Stimulated activated CD8-positive, alpha-beta memory T cell treated with anti-CD3 and anti-CD28 coated beads, Interleukin-7, amount 100 ng/mL, for 24 hours (primary cell): ENCODE measurements at places on chromosomes 2 and 18.

DNA sequence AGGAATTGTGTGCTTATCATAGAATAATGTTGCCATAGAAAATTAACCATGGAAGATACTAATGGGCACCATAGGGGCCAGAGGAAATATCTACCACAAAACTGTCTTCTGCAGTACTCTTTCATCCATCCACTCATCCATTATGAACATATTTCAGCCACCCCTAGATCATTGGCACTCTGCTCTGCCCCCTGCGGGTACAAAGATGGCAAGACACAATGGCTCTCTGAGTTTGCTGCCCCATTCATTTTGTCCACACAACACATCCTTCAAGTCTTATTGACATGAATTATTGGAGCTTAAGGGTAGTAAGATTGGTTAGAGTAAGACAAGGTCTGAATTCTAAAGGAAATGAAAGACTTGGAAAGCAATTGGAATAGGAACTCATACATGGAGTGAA, 1224.7 kb upstream of the CELF4 start:
- DNase-seq, result no peak

DNA sequence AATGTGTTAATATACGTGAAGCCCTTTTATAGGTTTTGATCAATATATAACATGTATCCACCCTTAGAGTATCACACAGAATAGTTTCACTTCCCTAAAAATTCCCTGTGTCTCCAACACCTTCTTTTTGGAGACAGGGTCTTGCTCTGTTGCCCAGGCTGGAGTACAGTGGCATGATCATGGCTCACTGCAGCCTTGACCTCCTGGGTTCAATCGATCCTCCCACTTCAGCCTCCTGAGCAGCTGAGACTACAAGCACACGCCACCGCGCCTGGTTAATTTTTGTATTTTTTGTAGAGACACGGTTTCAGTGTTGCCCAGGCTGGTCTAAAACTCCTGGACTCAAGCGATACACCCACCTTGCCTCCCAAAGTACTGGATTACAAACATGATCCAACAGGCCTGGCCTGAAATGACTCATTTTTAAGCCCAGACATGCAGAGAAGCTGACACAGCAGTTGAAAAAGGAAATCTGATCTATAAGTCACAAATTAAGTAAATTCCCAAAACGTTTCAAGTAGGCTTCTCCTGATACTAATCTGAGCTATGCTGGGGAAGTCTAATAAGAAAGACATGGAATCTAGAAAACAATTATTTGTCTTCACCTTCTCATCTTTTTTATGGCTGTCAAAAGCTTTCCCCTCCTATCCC, 2.9 kb downstream of the DUSP11 start:
- no peak for DNase-seq

GRCh38 chr18:5582849-5583681, 39.3 kb upstream of the EPB41L3 start:
- no peak for DNase-seq

- DNase-seq, result no peak
Measured at GRCh38 chr18:66254121-66254520, 349.8 kb downstream of the CDH19 start.

DNA sequence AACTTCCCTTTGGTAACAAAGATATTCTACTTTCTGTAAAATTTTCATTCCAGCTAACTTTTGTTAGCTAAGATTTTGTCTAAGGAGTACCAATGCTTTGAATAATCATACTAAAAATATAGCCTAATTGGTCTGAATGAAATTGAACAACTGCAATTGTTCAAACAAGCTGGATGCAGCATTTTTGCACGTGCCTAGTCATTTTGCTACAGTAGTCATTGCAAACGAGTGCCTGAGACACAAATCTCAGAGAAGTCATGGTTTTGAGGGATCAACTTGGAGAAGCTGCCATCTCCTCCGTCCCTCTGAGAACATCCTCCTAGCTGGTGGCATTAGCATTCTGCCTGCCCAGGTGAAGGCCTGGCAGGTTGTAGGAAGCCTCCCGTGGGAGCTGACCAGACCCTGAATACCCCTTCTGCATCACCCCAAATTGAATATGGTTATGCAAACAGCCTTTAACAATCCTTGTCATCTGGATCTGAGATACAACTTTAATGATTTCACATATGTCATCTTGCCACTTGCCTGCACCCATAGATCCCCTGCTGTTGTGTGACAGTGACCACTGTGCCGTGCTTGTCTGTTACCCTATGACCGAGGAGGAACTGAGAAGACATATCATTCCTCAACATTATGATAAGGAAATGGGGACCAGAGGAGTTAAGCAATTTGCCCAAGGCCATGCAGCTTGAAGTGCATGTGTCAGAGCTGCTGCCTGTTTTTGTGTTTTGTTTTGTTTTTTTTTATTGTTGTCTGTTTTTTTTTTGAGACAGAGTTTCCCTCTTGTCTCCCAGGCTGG, 29.1 kb upstream of the MGAT4A start:
- DNase-seq, result no peak

- DNase-seq, result no peak
Measured at GRCh38 chr2:108010912-108011591, 24.7 kb downstream of the SLC5A7 start.

- no peak for DNase-seq
Measured at GRCh38 chr2:199848389-199849130, 2.4 kb downstream of the FTCDNL1 start.

GRCh38 chr2:20919297-20919800, 96.4 kb upstream of the LDAH start:
- DNase-seq, result no peak

GRCh38 chr18:79367480-79367879, 28.2 kb upstream of the NFATC1 start:
- DNase-seq, result no peak

- no peak for DNase-seq
Measured at GRCh38 chr2:173053043-173053699, 22.5 kb upstream of the MAP3K20 start.

DNA sequence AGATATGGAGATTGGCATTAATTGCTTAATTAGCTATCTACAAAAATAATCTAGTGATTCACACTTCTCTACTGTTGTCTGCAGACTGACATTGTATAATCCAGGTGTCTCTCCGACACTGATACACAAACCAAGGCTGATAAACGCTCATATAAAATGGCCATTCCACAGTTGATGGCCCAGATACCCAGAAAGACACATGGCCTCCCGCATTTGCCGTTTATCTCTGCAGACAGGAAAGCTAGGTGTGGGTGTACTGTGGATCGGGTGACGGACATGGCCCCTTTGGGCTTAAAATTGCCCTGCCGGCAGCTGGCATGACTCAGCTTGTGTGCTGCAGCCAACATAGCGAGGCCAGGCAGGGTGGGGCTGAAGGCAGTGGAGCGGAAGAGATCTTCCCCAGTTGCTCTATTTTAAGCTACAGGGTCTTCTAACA, 18.5 kb downstream of the PMAIP1 start:
- DNase-seq, result no peak

DNA sequence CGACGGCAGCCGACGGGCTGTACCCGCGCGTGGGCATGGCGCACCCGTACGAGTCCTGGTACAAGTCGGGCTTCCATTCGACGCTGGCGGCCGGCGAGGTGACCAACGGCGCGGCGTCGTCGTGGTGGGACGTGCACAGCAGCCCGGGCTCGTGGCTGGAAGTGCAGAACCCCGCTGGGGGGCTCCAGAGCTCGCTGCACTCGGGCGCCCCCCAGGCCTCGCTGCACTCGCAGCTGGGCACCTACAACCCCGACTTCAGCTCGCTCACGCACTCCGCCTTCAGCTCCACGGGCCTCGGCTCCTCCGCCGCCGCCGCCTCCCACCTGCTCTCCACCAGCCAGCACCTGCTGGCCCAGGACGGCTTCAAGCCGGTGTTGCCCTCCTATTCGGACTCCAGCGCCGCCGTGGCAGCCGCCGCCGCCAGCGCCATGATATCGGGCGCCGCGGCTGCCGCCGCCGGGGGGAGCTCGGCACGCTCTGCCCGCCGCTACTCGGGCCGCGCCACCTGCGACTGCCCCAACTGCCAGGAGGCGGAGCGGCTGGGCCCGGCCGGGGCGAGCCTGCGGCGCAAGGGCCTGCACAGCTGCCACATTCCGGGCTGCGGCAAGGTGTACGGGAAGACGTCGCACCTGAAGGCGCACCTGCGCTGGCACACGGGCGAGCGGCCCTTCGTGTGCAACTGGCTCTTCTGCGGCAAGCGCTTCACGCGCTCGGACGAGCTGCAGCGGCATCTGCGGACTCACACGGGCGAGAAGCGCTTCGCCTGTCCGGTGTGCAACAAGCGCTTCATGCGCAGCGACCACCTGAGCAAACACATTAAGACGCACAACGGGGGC, 2.0 kb downstream of the SP9 start:
- no peak for DNase-seq

DNA sequence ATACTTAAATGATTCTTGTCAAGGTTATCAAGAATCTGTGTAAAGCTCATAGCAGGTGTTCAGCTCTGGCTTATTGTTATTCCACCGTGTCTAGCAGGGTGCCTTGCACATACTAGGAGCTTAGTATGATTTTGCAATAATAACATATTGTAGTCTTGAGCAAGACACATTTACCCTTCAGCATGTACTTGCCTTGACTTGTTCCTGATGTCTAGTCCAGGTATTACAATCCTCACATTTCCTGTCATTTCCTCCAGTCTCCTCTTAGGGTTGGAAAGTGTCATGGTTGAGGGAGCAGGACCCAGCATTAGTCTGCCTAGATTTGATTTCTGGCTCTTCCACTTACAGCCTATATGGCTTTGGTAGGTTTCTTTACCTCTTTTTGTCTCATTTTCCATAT, 246.1 kb downstream of the RAD51AP2 start:
- no peak for DNase-seq

- DNase-seq, result no peak
Measured at GRCh38 chr18:23735021-23735464, 45.8 kb downstream of the LAMA3 start.

DNA sequence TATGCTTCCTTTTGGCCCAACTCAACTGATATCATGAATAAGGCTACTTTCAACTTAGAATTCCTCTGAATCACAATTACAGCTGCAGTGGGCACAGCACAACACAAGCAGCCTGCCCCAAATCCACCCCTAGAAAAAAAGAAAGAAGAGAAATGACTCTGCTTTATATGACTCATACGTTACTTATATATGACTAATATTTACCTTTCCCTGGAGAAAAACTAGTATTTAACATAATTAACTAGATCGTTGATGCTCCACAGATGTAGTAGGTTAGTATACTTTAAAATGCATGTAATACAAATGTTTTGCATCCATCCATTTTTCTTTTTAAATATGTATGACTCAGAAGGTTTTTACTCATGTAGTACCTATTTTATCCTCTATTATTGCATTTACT, 133.3 kb upstream of the UNC80 start:
- DNase-seq, result no peak

GRCh38 chr18:59659508-59660170, 37.6 kb downstream of the CCBE1 start:
- DNase-seq, result no peak

- no peak for DNase-seq
Measured at GRCh38 chr2:232913903-232914302, 43.8 kb downstream of the SNORC start.

DNA sequence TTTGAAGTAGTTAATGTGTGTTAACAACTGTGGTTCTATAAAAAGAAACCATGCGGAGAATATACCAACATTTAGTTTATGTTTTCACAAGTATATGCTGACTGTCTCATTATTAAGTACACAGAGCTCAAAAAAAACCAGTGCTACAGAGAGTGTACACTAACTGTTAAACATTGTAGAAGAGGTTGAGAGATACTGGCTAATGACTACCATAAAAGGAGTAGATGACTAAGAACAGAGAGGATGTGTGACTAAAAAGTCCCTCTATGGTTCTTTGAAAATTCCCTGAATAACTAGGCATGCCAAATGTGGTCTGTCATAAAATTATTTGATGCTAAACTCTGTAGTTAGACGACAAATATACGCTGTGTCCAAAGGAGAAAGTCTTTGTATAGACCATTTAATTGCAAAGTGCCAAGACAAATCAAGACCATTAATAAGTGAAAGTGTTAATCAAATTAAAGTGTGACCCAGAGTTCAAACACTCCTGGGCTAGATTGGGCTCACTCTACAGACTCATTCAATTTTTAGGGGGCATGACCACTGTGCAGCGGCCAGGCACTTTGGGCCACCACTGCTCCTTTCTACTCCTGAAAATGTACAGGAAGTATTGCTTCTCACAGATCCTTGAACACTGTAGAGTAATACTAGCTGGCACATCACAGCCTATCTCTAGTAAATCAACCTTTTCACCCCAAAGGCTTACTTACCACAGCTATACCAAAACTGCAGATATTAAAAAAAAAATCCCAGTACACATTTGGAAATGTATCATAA, 45.1 kb upstream of the SERTAD2 start:
- DNase-seq, result no peak

DNA sequence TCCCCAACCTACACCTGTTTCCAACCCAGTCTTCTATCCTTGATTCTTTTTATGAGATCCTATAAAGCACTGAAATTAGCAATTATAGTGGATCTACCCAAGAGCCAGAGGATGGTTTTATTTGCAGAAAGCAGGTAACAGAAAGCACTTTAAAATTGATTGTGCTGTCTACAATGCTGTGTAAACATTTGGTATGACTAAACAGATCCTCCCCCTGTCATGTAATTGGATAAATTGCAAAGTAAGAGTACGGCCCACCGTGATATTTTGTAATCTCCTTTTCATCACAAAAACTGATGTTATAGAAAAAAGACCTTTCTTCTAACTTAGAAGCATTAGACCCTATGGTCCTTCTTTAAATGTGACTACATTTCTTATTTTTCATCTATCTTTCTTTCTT, 11.3 kb upstream of the PPP3R1 start:
- no peak for DNase-seq

GRCh38 chr18:75548353-75548905, 120.9 kb upstream of the SMIM21 start:
- DNase-seq, result no peak

DNA sequence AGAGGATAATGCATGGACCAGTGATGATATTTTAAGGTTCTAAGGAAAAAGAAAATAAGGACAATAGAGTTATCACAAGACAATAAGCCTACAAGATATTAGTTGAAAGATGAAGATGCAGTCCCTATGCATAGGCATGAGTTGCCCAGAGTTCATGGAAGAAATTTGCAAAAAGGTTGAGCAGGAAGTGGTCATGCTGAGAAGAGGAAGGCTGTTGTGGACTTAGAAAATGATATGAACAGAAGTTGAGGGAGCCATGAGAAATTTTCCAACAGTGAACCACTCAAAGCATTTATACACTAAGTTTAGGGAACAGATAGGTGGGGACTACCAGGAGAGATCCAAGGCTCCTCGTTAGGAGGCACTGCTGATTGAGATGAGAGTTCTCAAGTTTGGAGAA, 3.5 kb downstream of the OSBPL6 start:
- DNase-seq, result no peak
